ENCODE measurements at places on chromosomes 6 and 20.

- DNase-seq = no peak
- peak overlapping the region; percentile 62 for H3K27ac ChIP-seq
- H3K36me3 ChIP-seq = no peaks in the 10 kb centered on the region
- H3K4me1 ChIP-seq = peaks cover 20% of the 10 kb centered on the region
These were observed 787 bp upstream of the CARMIL1 start for GRCh38 chr6:25278261-25278913.

DNA sequence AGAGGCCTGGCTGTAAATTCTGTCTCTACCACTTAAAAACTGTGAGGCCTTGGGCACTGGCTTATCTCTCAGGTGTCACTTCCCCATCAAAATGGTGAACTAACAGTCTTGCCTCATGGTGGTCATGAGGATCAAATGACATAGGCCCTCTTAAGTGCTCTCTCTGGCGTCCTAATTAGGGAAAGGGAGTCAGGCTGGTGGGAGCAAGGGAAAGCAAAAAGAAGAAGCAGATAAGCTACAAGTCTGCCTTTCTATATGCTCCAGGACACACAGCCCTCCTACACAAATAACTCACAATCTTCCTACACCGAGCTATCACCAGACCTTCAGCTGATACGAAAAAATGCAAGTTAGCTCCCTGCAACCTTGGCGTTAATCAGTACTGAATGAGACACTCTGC is 19.5 kb upstream of the SLC22A16 start:
- H3K4me3 ChIP-seq = no peak overlapping the region
- no peaks in the 10 kb centered on the region for H3K36me3 ChIP-seq
- peaks cover 22% of the 10 kb centered on the region for H3K27me3 ChIP-seq
- H3K27ac ChIP-seq = no peak overlapping the region
- peak; percentile 5 for DNase-seq

DNA sequence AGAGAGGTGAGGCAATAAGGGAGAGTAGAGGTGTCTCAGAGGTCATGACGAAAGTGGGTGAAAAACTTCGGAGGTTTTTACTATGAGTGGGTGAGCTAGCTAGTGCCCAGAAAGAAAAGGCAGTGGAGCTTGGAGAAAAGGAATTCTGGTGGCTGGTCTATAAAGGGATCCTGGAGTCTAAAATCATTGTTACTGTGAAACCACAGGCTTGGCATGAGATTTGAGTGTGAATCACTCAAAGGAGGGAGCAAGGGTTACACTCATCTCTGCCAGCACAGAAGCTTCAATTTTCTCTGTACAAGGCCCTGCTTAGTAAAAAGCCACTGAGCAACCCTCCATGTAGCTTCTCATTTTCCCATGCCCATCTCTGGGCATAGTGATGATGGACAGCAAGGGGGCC is 47.5 kb downstream of the CD83 start:
- H3K27me3 ChIP-seq = peaks cover 5% of the 10 kb centered on the region
- DNase-seq = no peak
- H3K4me3 ChIP-seq = no peak overlapping the region

GRCh38 chr6:137290601-137291261 is 71.5 kb upstream of the IFNGR1 start:
- H3K4me3 ChIP-seq = no peak overlapping the region
- peaks cover 9% of the 10 kb centered on the region for H3K4me1 ChIP-seq
- no peak for DNase-seq
- no peak overlapping the region for H3K27ac ChIP-seq

DNA sequence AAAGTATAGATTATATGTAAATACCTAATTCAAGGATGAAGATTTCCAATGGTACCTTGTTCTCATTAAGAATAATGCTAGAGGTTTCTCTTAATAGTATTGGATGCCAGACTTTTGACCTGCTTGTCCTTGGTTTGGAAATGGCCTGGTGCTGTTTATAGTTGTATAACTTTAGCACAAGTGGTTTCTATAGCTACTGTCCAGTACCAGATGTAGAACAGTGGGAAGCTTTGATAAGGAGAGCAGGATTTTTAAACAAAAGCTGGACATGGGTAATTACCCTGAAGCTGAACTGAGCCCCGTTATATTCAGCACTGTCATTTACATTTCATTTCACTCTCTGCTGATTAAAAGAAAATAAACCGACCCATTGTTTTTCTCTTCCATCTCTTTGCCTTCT is 43.7 kb downstream of the TRMT11 start:
- no peaks in the 10 kb centered on the region for H3K27me3 ChIP-seq
- H3K4me1 ChIP-seq = peaks cover 6% of the 10 kb centered on the region
- peaks cover 20% of the 10 kb centered on the region for H3K36me3 ChIP-seq
- H3K4me3 ChIP-seq = no peak overlapping the region
- DNase-seq = no peak

- no peak for DNase-seq
- H3K27ac ChIP-seq = no peak overlapping the region
- peaks cover 5% of the 10 kb centered on the region for H3K27me3 ChIP-seq
- H3K36me3 ChIP-seq = no peaks in the 10 kb centered on the region
- no peak overlapping the region for H3K4me3 ChIP-seq
These were observed 269.9 kb downstream of the ALDH8A1 start for GRCh38 chr6:134680021-134680420.

GRCh38 chr20:64220420-64220819 is 35.1 kb upstream of the PCMTD2 start:
- no peak overlapping the region for H3K4me3 ChIP-seq
- H3K4me1 ChIP-seq = peaks cover 2% of the 10 kb centered on the region
- no peaks in the 10 kb centered on the region for H3K36me3 ChIP-seq
- H3K27ac ChIP-seq = no peak overlapping the region
- H3K27me3 ChIP-seq = no peaks in the 10 kb centered on the region

DNA sequence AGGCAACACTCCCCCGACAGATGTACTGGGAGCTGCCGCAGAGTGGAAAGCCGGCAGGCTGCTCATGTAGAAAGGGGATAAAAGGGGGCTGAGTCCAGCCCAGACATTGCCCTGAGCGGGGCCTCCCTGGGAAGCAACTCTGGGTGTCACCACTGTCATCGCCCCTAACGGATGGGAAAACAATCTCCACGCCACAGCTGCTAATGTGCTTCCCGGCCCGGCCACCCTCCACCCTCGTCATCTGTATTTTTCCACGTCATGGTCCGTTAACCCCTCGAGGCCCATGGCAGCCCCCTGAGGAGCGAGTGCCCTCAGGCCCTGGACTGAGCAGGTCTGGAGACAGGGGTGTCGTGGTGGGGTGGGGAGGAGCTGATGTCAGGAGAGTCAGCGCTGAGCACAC is 227.4 kb downstream of the DLL1 start:
- no peak overlapping the region for H3K27ac ChIP-seq
- H3K4me3 ChIP-seq = no peak overlapping the region
- H3K4me1 ChIP-seq = no peaks in the 10 kb centered on the region
- H3K27me3 ChIP-seq = peaks cover 4% of the 10 kb centered on the region
- DNase-seq = no peak

- no peak for DNase-seq
- no peak overlapping the region for H3K27ac ChIP-seq
- peaks cover 15% of the 10 kb centered on the region for H3K27me3 ChIP-seq
- H3K4me3 ChIP-seq = no peak overlapping the region
- H3K4me1 ChIP-seq = peaks cover 13% of the 10 kb centered on the region
These were observed 812 bp downstream of the MYMX start for GRCh38 chr6:44217332-44218143.

- peaks cover 17% of the 10 kb centered on the region for H3K4me1 ChIP-seq
- no peak for DNase-seq
- no peaks in the 10 kb centered on the region for H3K36me3 ChIP-seq
- H3K27me3 ChIP-seq = peaks cover 45% of the 10 kb centered on the region
- H3K4me3 ChIP-seq = no peak overlapping the region
These were observed 117.7 kb upstream of the CCDC28A start for GRCh38 chr6:138655828-138656227.

GRCh38 chr20:17941826-17942196 is 26.8 kb downstream of the SNX5 start:
- DNase-seq = no peak
- H3K4me3 ChIP-seq = no peak overlapping the region
- peaks cover 42% of the 10 kb centered on the region for H3K36me3 ChIP-seq
- H3K27me3 ChIP-seq = no peaks in the 10 kb centered on the region
- peak overlapping the region; percentile 6 for H3K27ac ChIP-seq

- H3K4me3 ChIP-seq = no peak overlapping the region
- no peak overlapping the region for H3K27ac ChIP-seq
- H3K36me3 ChIP-seq = peaks cover 12% of the 10 kb centered on the region
- H3K4me1 ChIP-seq = peaks cover 40% of the 10 kb centered on the region
- peaks cover 96% of the 10 kb centered on the region for H3K27me3 ChIP-seq
- DNase-seq = no peak
These were observed 11.2 kb downstream of the GNAS-AS1 start for GRCh38 chr20:58839474-58839874.

- peaks cover 4% of the 10 kb centered on the region for H3K36me3 ChIP-seq
- peaks cover 12% of the 10 kb centered on the region for H3K27me3 ChIP-seq
- H3K27ac ChIP-seq = peak within 1 kb of the TSS; percentile 89
- DNase-seq = peak; percentile 77
These were observed at the start of gene ZNF391 for GRCh38 chr6:27388293-27389197. ZNF391 (plus strand) TSS chr6:27388759; CDS start chr6:27400371, 11,612 bp downstream.

DNA sequence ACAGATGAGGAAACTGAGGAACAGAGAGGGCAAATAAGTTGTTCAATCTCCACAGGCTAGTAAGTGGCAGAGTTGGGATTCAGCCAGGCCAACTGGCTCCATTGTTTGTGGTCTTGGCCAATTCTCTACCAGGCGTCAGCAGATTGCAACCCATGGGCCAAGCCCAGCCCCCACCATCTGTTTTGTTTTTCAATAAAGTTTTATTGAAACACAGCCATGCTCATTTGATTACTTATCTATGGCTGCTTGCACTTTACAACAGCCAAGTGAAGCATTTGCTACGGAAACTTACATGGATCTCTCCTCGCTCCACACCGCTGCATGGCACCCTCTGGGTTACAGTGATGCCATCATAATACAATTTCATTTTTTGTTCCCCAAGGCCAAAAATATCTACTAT is 90.8 kb downstream of the ZNF217 start:
- H3K27ac ChIP-seq = no peak overlapping the region
- H3K4me3 ChIP-seq = no peak overlapping the region
- H3K27me3 ChIP-seq = no peaks in the 10 kb centered on the region
- H3K36me3 ChIP-seq = no peaks in the 10 kb centered on the region
- H3K4me1 ChIP-seq = no peaks in the 10 kb centered on the region

- H3K4me1 ChIP-seq = no peaks in the 10 kb centered on the region
- no peaks in the 10 kb centered on the region for H3K36me3 ChIP-seq
- no peak for DNase-seq
- no peak overlapping the region for H3K27ac ChIP-seq
- H3K4me3 ChIP-seq = no peak overlapping the region
These were observed 427.5 kb downstream of the PHF3 start for GRCh38 chr6:64062960-64063683.

DNA sequence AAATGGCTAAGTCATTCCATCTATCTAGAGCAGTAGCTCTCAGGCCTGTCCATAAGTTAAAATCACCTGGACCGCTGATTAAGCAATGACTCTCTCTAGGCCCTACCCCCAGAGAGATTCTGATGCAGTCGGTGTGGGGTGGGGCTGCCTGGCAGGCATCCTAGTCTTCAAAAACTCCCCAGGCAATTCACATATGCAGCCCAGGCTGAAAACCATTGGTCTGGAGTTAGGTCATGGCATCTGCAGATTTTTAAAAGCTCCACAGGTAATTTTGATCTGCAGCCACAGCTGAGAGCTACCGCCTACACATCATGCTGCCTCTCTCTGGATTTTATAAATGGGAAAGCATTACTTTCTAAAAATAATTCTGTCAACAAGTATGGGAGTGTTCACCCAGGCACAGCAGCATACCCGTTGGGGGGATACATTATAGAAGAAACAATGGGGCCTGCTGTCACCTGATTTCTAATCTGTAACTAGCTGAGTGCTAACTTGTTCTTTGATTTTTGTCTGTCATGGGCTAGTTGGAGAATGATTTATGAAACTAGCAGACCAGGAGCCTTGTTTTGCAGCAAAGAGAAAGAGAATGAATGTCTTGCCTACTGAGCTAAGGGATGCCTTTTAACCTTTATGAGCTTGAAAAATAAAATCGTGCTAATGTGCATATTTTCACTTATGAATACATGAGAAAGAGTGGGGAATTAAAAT is 44.1 kb upstream of the ATXN1 start:
- no peak overlapping the region for H3K27ac ChIP-seq
- H3K36me3 ChIP-seq = peaks cover 7% of the 10 kb centered on the region
- peaks cover 3% of the 10 kb centered on the region for H3K4me1 ChIP-seq
- H3K4me3 ChIP-seq = no peak overlapping the region
- H3K27me3 ChIP-seq = peaks cover 3% of the 10 kb centered on the region

GRCh38 chr20:16017656-16018055 is 555.6 kb downstream of the KIF16B start:
- H3K27me3 ChIP-seq = no peaks in the 10 kb centered on the region
- no peaks in the 10 kb centered on the region for H3K36me3 ChIP-seq
- no peaks in the 10 kb centered on the region for H3K4me1 ChIP-seq
- DNase-seq = no peak
- no peak overlapping the region for H3K4me3 ChIP-seq

GRCh38 chr6:39664173-39664572 is 61.0 kb downstream of the KIF6 start:
- no peaks in the 10 kb centered on the region for H3K36me3 ChIP-seq
- H3K27ac ChIP-seq = no peak overlapping the region
- no peaks in the 10 kb centered on the region for H3K4me1 ChIP-seq
- no peak overlapping the region for H3K4me3 ChIP-seq

GRCh38 chr20:61937146-61937962 is 128.3 kb downstream of the TAF4 start:
- no peaks in the 10 kb centered on the region for H3K27me3 ChIP-seq
- no peak overlapping the region for H3K27ac ChIP-seq
- H3K4me1 ChIP-seq = no peaks in the 10 kb centered on the region
- no peak overlapping the region for H3K4me3 ChIP-seq

DNA sequence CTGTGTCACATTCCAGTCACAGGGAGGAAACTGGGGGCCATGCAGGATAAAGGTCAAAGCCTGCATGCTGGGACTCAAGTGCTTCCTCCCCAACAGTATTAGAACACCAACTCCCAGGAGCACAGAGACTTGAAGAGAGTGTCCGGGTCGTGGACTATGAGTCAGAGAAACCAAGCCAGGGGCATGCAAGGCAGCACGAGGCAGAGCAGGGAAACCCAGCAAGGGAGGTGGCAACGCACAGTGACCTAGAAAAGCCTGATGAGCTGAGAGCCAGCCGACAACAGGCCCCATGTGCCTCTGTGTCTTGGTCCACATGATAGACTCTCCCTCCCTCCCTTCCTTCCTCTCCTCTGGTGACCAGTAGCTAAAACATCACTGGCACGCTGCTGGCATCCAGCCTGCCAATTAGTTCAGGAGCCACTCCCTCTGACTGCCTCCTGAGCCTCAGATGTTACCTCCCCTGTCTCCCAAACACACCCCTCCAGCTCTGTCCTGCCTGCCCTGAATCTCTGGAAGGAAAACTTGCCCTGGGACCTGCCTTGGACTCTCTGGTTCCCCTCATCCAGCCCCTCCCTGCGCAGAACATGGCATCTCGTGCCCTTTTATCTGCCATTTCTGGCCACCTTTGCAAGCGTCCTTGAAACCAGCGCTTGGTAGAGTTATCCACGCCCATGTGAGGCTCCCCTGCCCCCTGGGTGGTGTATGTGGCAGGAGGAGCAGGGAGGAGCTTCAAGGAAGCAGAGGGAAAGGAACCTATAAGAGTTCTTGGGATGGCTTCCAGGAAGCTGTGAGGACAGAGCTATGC is 16.2 kb upstream of the RNF39 start:
- no peak overlapping the region for H3K27ac ChIP-seq
- H3K36me3 ChIP-seq = peaks cover 1% of the 10 kb centered on the region
- peaks cover 80% of the 10 kb centered on the region for H3K27me3 ChIP-seq
- H3K4me3 ChIP-seq = no peak overlapping the region
- H3K4me1 ChIP-seq = no peaks in the 10 kb centered on the region
- no peak for DNase-seq

All from activated CD8-positive, alpha-beta memory T cell treated with anti-CD3 and anti-CD28 coated beads, Interleukin-2, amount 10 ng/mL, durations not matched to agents 7 days and 5 days (primary cell).